ENCODE measurements at places on chromosomes 4 and X.

DNA sequence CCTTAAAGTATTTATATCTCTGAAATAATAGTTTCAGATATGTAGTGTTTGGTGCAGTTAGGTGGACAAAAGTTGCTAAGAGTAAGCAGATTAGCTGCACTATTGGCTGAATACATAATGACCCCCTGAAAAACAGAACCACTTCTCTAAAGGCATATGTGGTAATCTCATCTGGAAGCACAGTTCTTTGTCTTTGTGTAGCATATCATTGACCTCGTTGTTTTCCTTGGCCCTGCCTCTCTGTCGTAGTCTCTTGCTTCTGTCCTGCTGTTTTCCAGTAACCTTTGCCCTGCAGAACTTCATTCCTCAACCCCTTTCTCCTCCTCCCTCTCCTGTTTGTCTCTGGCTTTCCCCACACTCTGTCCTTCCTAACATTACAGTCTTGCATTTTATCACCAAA is 41.4 kb downstream of the JADE3 start:
- no peaks in the 10 kb centered on the region for H3K4me1 ChIP-seq
- H3K4me3 ChIP-seq: no peak overlapping the region
- DNase-seq: no peak
- no peak overlapping the region for H3K27ac ChIP-seq

- no peak for DNase-seq
- no peaks in the 10 kb centered on the region for H3K36me3 ChIP-seq
- no peaks in the 10 kb centered on the region for H3K27me3 ChIP-seq
- H3K4me1 ChIP-seq: peaks cover 41% of the 10 kb centered on the region
- H3K4me3 ChIP-seq: no peak overlapping the region
- no peak overlapping the region for H3K27ac ChIP-seq
Measured at GRCh38 chr4:101253121-101253520, 94.2 kb downstream of the PPP3CA start.

GRCh38 chr4:113467581-113467980 is 294.0 kb downstream of the CAMK2D start:
- no peak for DNase-seq
- H3K4me1 ChIP-seq: peaks cover 6% of the 10 kb centered on the region
- H3K4me3 ChIP-seq: no peak overlapping the region
- H3K27ac ChIP-seq: no peak overlapping the region
- H3K36me3 ChIP-seq: peaks cover 10% of the 10 kb centered on the region
- no peaks in the 10 kb centered on the region for H3K27me3 ChIP-seq

DNA sequence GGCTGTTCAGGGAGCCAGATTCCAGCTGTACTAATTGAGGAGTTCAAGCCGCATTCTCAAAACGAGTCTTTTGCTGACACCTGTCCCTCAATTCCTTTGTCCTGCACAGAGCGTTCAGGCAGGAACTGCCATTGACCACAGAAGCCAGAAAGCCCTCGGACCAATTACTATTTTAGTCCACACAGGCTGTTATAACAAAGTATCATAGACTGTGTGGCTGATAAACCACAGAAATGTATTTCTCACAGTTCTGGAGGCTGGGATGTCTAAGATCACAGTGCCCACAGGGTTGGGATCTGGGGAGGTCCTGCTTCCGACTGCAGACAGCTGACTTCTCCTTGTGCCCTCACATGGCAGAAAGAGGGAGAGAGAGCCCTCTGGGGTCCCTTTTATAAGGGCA is 119.8 kb upstream of the ATP6AP2 start:
- H3K4me3 ChIP-seq: no peak overlapping the region
- no peak overlapping the region for H3K27ac ChIP-seq
- peaks cover 9% of the 10 kb centered on the region for H3K4me1 ChIP-seq
- H3K36me3 ChIP-seq: peaks cover 3% of the 10 kb centered on the region
- H3K27me3 ChIP-seq: peaks cover 10% of the 10 kb centered on the region

DNA sequence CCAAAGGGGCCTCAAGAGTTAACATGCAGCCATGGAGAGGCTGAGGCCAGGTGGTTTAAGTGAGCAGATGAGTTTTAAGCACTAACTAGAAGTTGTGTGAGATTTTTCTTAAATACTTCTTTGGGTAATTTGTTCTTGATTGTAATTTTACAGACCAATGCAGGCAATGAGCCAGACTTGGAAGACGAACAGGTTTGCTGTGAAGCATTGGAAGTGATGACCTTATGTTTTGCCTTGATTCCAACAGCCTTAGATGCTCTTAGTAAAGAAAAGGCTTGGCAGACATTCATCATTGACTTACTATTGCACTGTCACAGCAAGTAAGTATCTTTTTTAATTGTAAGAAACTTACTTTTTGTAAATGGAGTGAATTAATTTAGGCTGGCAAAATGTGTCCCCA is 103.9 kb downstream of the USP9X start:
- no peak for DNase-seq
- peaks cover 48% of the 10 kb centered on the region for H3K36me3 ChIP-seq
- H3K4me3 ChIP-seq: no peak overlapping the region
- peaks cover 8% of the 10 kb centered on the region for H3K4me1 ChIP-seq

GRCh38 chr4:179097741-179098140 is 1655.5 kb upstream of the AGA start:
- no peaks in the 10 kb centered on the region for H3K36me3 ChIP-seq
- no peak overlapping the region for H3K27ac ChIP-seq
- no peaks in the 10 kb centered on the region for H3K27me3 ChIP-seq
- H3K4me3 ChIP-seq: no peak overlapping the region

GRCh38 chr4:159009521-159009920 is 93.4 kb upstream of the RAPGEF2 start:
- no peak for DNase-seq
- H3K4me3 ChIP-seq: no peak overlapping the region
- H3K27ac ChIP-seq: no peak overlapping the region
- H3K27me3 ChIP-seq: peaks cover 24% of the 10 kb centered on the region
- H3K4me1 ChIP-seq: no peaks in the 10 kb centered on the region

DNA sequence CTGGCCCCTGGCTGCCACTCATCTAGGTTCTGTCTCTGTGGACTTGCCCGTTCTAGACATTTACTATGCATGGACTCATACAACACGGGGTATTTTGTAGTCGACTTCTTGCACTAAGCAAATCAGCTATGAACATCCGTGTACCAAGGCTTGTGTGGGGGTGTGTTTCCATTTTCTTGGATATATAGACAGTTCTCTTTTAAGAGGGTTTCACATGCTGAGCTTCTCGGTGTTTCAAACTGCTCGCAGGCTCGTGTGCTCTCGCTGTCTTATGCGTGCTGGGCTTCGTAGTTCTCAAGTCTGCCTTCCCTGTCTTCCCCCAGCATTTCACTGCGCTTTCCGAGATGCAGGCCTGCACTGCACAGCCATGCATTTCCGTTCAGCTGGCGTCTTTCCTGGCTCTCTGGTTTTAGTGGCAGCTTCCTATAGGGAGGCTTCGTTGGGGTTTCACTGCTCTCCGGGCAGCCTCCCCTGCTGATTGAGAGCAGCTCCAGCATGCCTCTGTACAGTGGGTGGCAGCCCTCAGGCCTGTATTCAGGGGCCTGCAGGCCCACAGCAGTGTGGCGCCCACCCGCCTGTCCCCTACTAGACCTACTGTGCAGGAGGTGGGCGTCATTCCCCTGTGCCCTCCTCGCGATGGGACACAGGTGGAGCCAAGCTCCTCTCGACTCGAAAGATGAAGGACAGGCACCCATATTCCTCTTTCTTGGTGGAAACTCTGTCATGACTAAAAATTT is 27.6 kb downstream of the ZBTB49 start:
- H3K27ac ChIP-seq: no peak overlapping the region
- DNase-seq: no peak
- H3K4me1 ChIP-seq: no peaks in the 10 kb centered on the region
- H3K36me3 ChIP-seq: peaks cover 36% of the 10 kb centered on the region
- H3K4me3 ChIP-seq: no peak overlapping the region

DNA sequence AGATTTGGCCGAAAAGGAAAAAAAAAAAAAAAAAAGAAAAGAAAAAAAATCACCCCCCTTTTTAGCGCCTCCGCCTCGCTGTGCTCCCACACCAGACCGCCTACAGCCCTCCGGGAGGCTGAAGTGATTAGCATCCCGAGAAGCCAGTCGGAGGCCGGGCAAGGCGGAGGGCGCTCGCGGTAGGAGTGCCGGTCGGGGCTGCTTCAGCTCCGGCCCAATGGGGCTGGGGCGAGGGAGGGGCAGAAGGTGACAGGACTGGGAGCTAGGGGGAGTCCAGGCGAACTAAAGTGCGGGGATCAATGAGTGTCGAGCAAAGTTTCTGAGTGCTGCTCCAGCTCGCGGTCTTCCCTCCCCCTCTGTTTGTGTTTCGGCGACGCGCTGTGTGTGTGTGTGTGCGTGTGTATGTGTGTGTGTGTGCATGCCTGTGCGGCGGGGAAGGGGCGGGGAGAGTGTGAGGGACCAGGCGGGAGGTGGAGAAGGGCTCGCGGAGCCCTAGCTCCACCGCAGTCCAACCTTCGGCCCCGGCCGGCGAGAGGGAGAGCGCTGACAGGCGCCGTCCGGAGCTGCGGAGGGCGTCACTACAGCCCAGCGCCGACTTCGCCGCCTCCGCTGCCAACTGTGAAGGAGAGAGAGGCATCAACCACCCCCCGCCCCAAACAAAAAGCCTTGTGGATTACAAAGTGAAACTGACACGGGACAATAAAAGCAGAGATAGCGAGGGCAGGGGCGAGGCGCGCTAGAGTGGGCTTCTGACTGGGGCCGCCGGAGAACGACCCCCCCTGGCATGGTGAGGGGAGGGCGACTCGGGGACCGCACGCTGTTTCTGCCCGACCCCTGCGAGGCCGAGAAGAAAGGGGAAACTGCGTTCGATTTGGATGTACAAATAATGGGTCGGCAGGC is at the start of gene FAT4:
TSS of gene FAT4 (plus strand) at position 280 of the 900 bp plus-strand sequence. CDS start 1,457 bp downstream, outside the sequence.
- peak within 1 kb of the TSS; percentile 29 for H3K27ac ChIP-seq
- DNase-seq: no peak
- H3K36me3 ChIP-seq: no peaks in the 10 kb centered on the region
- peaks cover 53% of the 10 kb centered on the region for H3K27me3 ChIP-seq
- H3K4me3 ChIP-seq: peak within 1 kb of the TSS; percentile 76

DNA sequence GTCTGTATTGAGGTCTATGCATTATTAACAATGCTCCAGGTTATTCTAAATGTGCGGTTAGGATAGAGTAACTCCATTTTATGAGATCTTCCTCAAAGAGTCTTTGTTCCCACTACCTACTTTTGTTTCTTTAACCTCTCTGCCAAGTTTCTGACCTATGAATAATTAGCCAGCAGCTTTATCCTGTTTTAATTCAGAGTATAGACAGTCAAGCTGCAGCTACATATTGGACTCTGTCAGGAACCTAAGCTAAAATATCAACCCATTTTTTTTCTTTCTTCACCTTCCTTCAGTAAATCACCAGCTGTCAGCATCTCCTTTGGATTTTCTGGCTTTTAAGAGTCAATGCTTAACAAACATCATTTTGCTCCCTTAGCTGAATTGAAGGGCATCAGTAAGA is 72.3 kb downstream of the TMEM47 start:
- no peak overlapping the region for H3K4me3 ChIP-seq
- no peaks in the 10 kb centered on the region for H3K4me1 ChIP-seq
- no peaks in the 10 kb centered on the region for H3K36me3 ChIP-seq
- no peak for DNase-seq

DNA sequence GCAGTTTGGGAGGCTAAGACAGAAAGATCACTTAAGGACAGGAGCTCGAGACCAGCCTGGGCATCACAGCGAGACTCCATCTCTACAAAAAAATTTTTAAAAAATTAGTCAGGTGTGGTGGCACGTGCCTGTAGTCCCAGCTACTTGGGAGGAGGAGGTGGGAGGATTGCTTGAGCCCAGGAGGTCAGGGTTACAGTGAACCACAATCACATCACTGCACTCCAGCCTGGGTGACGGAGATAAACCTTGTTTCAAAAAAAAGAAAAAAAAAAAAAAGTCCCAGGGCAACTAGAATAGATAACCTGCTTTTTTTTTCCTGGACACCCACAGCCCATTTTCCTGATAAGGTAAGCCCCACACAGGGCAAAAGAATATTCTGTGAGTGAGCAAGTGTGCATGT is 96.3 kb downstream of the C4orf51 start:
- peaks cover 31% of the 10 kb centered on the region for H3K36me3 ChIP-seq
- peaks cover 1% of the 10 kb centered on the region for H3K4me1 ChIP-seq
- H3K27ac ChIP-seq: no peak overlapping the region
- no peak overlapping the region for H3K4me3 ChIP-seq
- no peaks in the 10 kb centered on the region for H3K27me3 ChIP-seq
- no peak for DNase-seq

GRCh38 chr4:75065909-75066308 is 133.0 kb downstream of the PARM1 start:
- H3K27me3 ChIP-seq: no peaks in the 10 kb centered on the region
- DNase-seq: no peak
- no peak overlapping the region for H3K27ac ChIP-seq

DNA sequence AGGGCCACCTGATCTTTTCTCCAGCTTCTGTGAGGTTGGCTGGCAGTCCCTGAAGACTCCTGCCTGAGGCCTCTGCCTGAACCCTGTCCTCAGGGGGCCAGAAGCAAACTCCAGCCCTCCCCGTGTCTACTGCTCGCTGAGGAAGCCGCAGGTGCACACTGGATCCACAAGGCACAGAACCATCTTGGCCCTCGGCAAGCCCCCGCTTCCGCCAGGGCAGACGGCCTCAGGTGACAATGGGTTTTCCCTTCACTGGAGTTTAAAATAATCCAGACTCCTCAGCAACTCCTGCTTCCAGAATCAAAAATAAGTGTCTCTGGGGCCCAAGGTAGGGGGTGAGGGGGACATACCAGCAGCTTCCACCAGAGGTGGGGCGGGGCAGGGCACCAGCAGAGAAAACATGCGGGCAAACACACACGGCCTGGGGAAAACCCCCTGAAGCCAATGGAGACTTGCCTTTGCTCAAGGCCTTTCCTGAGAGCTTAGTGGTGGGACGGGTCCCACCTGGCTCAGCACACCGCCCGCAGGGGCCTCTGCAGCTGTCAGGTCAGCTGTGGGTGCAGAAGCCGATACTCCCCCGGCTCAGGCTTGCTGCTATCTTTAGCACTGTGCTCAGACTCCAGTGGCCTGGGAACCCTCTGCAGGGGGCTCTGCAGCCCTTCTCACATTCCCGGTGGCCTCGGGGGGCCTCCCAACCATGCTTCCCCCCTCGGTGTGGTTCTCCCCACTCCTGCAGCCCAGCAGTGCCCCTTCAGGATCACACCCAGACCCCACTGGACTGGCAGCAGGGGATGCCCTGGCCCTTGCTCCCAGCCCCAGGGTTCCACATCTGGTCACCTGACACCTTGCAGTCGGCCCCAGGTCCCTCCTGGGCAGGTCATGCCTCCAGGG is 1.9 kb downstream of the MYL5 start:
- no peaks in the 10 kb centered on the region for H3K27me3 ChIP-seq
- no peak overlapping the region for H3K27ac ChIP-seq
- peak overlapping the region; percentile 85 for H3K4me3 ChIP-seq
- DNase-seq: no peak
- H3K36me3 ChIP-seq: peaks cover 22% of the 10 kb centered on the region

DNA sequence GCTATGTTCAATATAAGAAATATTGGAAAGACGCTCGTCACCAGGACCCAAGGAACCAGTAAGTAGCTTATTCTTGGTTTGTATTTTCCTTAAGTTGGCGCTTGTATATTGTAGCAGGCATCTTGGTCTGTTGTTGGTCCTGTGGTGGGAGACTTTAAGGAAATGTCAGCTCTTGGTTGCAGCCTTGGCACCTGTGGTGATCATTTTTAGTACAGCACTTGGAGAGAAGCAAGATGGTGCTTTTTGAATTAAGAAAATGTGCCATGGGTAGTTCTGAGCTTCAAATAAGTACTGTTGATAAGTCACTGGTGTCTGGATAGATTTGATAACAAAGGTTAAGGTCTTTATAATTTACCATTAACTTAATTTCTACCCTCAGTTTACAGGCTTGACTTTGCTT is 1.1 kb downstream of the RPS3A start:
- DNase-seq: no peak
- H3K4me1 ChIP-seq: peaks cover 20% of the 10 kb centered on the region
- H3K36me3 ChIP-seq: peaks cover 59% of the 10 kb centered on the region
- H3K4me3 ChIP-seq: peak overlapping the region; percentile 96
- peak overlapping the region; percentile 98 for H3K27ac ChIP-seq
